ENCODE measurements at places on chromosomes 3 and 15.

- no peak for DNase-seq
These were observed 44.8 kb downstream of the SLC25A26 start for GRCh38 chr3:66265649-66266048.

DNA sequence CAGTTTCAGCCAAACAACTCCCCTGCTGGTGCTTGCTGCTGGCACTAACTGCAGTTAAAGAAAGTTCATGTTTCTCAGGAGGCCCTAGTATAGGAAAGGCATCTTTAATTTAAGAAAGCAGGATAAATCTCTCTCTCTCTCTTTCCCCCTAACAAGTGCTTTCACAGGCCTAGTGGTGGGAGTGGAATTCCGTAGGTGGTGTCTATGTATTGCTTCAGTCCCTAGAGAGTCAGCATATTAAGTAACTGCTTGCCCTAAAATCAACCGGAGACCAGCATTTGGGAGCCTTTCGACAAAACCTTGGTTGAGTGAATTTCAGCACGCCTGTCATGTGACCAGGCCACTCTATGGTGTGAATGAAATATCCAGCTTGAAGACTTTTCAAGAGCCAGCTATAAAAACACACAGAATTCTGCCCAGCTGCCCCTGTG, 169.2 kb upstream of the TGFBR2 start:
- DNase-seq = no peak

GRCh38 chr3:188212308-188212969, 58.5 kb downstream of the LPP start:
- DNase-seq = no peak

GRCh38 chr3:157274644-157275137, 114.7 kb upstream of the CCNL1 start:
- no peak for DNase-seq

- DNase-seq = no peak
These were observed 2.9 kb downstream of the IFT122 start for GRCh38 chr3:129442947-129443346.

DNA sequence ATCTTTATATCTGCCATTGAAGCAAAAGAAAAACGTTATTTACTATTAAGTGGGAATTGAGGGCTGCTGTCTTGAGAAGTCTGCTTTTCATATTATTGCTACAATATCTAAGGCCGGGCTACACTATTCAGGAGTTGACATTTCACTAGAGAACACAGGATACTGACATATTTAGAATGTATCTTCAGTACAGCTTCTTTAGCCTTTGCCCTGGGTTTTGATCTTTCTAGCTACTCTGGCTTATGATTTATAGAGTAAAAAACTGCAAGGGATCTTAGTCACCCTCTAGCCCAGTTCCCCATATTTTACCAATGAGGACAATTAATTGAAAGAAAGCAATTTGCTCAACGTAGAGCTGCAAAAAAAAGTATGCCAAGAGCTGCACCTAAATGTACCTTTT, 307.4 kb upstream of the DPPA4 start:
- no peak for DNase-seq

DNA sequence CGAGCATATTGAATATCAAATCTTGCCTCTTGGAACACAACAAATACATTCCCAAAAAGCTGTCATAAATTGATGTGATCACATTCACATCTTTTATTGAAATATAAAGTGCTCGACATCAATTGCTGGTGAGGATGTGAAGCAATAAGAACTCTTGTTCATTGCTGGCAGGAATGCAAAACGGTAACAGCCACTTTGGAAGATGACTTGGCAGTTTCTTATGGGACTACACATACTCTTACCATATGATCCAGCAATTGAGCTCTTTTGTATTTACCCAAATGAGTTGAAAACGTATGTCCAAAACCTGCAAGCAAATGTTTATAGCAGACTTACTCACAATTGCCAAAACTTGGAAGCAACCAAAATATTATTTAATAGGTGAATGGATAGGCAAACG, 234.9 kb downstream of the CACNA2D3 start:
- DNase-seq = no peak

- DNase-seq = no peak
These were observed 56.8 kb downstream of the ZNF148 start for GRCh38 chr3:125318167-125318865.

Measured in activated naive CD4-positive, alpha-beta T cell treated with anti-CD3 and anti-CD28 coated beads, Interleukin-2, amount 50 U/mL, for 16 hours (primary cell).